Psoas muscle (tissue), 8 donors: ENCODE measurements at places on chromosomes 16 and 17.

DNA sequence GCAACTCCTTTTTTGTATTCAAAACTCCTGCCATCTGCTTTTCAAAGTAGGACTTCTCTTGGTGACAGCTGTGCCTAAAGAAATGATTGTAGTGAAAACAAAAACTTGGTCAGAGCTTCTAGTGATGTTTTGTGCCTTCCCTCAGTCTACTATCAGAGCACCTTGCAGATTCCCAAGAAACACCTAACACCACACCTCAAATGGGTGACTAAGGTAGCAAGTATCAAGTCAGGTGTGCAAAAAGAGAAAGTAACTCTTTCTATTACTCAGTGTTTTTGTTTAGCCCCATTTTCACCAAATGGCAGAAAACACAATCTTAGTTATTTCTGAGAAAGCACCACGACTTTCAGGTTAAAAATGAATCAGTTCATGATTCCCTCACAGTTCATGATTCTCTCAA lies 2.0 kb upstream of the PMFBP1 start:
- DNase-seq: no peak

- DNase-seq: peak; percentile 77
Observed at GRCh38 chr17:38442548-38442947, 14.3 kb downstream of the ARHGAP23 start.

- no peak for DNase-seq
Observed at GRCh38 chr17:45314741-45315647, 1.8 kb downstream of the MAP3K14 start.

- DNase-seq: peak; percentile 74
Observed at GRCh38 chr17:81513753-81514488, 1.3 kb upstream of the ACTG1 start.

DNA sequence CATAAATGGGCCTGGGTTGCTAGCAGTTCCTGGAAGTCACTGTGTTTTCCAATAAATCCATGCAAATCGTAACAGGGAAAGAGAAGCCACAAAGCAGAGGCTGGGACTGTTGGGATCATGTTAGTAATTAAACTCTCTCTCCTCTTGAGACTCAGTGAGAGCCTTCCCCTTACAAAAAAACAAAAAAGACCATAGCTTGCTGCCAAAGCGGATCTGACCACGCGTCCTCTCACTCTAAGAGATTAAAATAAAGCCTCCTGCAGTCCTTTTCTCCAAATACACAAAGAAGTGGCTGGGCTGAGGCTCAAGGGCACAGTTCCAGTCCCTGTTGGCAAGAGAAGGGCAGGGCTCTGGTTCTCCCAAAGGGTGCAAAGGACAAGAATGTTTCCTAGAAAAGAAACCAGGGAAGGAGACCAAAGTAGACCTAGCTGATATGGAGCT lies 38.5 kb downstream of the PIGL start:
- peak; percentile 71 for DNase-seq

GRCh38 chr16:53745753-53746266 lies 41.9 kb downstream of the FTO start:
- no peak for DNase-seq

- peak; percentile 50 for DNase-seq
Observed at GRCh38 chr17:81018044-81018802, 16.7 kb upstream of the BAIAP2 start.

DNA sequence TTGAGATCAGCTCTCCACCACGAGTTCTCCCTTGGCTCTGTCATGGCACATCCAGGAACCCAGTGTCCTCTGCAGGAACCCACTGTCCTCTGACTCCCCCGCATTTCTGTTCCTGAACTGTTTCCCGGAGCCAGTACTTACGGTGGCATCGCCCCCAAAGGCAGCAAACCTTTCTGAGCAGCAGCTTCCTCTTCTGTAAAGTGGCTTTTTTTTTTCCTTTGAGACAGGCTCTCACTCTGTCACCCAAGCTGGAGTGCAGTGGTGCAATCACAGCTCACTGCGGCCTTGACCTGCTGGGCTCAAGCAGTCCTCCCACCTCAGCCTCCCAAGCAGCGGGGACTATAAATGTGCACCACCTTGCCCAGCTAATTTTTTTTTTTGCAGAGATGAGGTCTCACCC lies 32.2 kb downstream of the NAGPA start:
- no peak for DNase-seq

DNA sequence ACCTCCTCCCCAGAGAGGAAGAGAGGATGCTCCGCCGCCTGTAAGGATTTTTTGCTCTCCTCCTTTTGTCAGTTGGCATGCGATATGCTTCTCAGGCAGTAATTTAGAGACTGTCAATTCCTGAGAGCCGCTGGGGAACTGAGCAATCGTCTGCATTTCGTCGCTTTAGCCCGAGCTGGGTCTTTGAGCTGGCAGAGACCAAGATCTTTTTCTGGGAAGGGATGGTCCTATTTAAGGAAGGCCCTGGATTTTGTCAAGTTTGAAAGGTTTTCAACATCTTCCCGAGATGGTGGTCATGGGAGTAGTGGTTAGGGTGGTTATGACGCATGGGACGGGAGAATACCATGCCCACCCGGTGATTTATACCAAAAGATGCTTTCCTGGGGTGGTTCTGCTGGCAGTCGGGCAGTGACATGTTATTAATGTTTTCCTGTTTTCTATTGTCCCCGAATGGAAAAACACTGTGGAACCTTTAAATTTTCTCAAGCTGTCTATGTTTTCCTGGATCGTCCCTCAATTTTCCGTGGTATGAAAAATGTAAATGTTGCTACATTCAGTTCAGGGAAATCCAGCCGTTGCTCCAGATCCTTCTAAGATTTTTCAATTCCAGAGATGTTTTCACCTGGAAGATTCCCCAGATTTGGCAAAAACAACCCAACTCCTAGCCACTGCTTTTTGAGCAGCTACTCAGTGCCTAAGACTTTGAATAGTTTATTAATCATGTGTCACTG lies 586.4 kb downstream of the MAF start:
- DNase-seq: no peak

- DNase-seq: no peak
Observed at GRCh38 chr17:31085563-31085962, 9.2 kb upstream of the NF1 start.

- DNase-seq: no peak
Observed at GRCh38 chr16:88421301-88421700, 31.8 kb upstream of the ZFPM1 start.

- no peak for DNase-seq
Observed at GRCh38 chr17:45963889-45964288, 35.2 kb upstream of the STH start.

DNA sequence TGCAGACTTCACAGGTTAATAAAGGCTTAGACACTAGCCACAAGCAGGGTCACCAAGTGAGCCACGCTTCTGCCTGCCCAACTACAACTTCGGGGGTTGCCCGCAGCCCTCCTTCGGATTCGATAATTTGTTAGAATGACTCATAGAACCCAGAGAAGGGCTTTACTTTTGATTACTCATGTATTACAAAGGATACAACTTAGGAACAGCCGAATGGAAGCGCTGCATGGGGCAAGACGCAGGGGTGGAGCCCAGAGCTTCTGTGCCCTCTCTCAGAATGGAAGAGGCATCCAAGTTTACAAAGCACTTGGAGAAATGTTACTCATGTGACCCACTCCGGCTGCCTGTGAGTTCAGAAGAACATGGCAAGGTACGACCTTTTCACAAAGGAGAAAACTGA lies 7.5 kb upstream of the CDH5 start:
- DNase-seq: no peak

DNA sequence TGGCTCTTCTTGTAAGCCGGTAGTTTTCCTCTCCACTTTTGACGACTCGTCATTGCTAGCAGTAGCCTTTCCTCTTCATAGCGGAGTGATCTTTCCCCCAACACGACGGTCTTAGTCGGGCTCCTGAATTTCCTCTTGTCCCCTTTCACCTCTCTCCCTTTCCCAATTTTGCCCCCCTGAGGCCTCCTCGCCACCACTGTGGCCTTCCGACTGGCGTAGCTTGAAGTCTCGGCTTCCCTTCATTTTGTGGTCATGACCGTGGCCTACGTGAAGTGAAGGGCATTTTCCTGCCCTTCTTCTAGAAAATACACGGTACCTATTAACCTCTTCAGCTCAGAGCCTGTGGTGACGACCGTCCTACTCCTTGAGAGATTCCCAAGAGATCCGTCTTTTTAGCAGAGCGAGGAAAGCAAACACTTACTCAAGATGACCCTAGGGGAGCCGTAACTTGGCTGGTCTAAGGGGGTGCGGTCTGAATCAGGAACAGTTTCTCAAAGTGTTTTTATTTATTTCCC lies 787 bp downstream of the PRKAR1A start:
- no peak for DNase-seq

DNA sequence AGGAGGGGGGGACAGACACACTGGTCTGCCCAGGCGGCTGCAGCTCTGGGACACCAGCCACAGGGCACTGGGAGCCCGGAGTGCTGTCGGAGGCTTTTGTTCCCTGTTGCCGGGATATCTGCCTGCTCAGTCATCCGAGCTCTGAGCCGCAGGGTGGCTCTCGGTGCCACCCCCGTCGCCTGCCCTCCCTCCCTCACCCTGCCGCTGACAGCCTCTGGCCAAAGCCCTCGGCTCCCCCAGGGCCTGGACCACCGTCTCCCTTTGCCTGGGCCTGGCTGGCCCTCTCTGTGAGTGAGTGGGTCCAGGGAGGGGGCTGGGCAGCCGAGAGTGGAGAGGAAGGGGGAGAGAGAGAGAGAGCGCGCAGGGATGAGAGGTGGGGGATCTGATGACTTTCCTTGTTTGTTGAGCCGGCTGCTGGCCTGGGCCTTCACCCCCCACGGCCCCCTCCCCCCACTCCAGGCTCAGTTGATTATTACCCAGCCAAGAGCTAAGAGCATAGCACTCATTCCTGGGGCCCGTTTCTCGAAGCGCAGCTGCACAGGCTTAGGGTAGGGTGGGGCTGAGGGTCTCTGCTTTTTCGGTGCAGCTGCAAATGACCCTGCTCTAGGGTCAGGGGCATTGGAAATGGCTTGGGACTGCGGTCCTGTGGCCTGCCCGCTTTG lies 2.7 kb downstream of the FOXJ1 start:
- DNase-seq: no peak

DNA sequence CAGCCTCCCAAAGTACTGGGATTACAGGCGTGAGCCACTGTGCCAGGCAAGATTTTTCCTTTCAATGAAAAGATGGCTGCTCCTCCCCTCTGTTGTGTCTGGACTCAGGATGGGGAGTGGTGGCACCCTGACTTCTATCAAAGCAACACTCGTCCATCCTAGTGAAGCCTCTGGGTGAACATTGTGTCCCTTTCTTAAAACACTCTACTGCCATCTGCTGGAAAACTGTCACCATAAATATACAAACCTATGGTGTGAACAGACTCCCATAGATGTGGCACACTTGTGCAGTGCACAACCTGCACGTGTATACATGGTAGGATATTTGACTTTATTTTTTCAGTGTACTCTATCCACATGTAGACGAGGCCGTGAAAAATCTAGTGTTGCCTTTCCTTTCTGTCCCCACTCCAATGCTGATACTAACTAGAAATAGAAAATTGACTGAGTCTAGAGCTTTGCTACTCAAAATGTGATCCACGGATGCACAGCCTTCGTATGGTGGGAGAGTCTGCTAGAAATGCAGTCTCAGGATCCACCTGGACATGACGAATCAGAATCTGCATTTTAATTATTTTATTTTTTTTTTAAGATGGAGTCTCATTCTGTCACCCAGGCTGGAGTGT lies 55.9 kb upstream of the PLCG2 start:
- no peak for DNase-seq

DNA sequence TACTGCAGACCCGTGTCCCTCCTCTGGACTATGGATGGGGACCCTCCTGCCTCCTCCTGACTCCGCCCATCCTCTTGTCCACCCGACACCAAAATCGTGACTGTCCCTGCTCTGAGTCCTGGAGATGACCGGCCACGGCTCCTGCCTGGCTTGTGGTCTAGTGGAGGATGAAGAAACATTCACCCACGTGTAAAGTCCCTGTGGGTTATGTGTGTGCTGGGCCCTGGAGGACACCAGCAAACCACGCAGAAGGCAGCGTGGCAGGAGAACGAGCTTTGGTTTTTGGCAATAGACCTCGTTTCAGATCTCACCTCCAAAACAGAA lies 11.9 kb downstream of the SPNS2 start:
- DNase-seq: no peak

DNA sequence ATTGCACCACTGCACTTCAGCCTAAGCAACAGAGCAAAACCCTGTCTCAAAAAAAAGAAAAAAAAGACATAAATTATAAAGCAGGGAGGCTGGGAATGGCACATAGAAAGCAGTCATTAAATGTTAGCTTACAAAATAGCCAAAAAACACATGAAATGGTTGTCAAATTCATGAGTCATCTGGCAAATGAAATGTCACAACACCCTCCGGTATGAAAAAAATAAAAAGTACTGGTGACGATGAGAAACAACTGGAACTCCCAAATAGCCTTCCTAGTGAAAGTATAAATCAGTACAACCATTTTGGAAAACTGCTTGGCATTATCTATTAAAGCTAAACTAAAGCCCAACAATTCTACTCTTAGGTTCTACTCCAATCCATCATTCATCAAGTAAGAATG lies 3.5 kb upstream of the KATNB1 start:
- no peak for DNase-seq

GRCh38 chr16:11175787-11176341 lies 80.1 kb downstream of the SOCS1 start:
- DNase-seq: no peak

- no peak for DNase-seq
Observed at GRCh38 chr17:67139784-67140665, 95.7 kb downstream of the CACNG1 start.

DNA sequence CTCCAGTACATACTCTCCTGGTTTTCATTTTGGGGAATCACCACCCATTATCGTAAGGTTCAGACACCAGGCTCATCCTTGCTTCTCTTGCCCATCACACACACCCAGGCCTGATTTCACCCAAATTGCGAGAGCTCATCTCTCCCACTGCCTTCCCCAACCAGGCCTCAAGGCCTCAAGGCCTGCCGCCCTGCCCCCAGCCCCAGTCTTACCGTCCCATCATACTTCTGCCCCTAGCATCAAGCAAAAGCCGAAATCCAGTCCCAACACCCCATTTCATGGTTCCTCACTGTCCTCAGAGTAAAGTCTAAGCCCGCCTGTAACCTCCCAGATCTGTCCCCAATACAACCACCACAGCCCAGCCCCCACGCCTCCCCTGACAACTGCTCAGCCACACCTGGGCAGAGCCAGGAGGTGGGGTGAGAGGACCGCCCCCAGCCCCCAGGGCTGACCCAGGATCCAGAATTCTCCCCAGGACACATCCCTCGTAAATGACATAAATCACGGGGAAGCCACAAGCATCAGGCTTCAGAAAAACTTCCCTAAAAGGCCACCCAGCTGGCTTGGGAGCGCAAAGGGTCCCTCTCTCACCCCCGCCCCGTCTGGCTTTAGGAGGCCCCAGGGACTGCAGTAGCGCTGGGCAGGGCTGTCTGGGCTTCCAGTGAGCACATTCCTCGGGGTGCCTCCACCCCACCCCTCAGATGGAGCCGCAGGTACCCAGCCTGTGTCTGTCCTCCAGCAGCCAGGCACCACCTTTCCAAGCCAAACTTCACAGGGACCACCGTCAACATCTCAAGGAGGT lies 9.6 kb upstream of the P2RX1 start:
- DNase-seq: no peak

GRCh38 chr17:7880076-7880868 lies 8.3 kb upstream of the CHD3 start:
- no peak for DNase-seq

- DNase-seq: peak; percentile 70
Observed at GRCh38 chr16:88737298-88738150, 31.2 kb downstream of the CTU2 start.

- no peak for DNase-seq
Observed at GRCh38 chr17:50697663-50698272, 9.9 kb downstream of the ANKRD40 start.

- peak; percentile 54 for DNase-seq
Observed at GRCh38 chr17:82228278-82228841, 482 bp upstream of the SLC16A3 start.

- no peak for DNase-seq
Observed at GRCh38 chr16:23502466-23502865, 7.8 kb downstream of the GGA2 start.
